ENCODE measurements at places on chromosomes 1 and 21. TPM values are rescaled to one million over a fixed set of nuclear protein-coding genes. Genes with fewer than 3 reads are reported as not detected.
A peak's percentile ranks its signal among the peaks of the same experiment; 100 is the strongest.

DNA sequence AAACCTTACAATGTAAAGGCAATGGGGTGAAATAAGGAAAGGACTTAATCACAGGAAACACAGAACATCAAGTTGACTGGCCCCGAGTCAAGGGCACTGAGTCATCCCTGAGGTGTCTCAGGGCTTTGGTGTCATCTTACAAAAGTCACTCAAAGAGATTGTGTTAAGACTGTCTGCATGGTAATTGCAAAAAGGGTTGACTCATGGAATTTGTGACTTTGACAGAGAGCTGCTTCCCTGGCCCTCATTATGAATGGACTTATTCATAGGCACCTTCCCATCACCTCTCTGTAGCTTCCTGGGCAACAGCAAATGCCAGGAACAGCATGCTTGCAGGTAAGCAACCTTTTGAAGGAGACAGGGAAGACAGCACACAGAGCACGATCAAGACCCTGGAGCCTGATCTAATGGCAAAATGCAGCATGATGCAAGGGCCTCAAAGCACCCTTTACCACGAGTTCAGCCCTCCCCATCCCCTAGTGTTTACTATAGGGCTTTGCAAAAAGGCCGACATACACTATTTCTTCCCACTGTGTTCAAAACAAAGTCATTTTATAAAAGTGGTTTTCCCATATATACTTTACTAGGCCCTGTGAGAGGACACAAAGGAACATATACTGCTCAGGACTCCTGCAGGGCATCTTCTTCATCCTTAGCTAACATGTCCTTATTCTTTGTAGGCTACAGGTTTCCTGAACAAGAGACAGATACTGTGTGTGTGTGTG, 17.1 kb downstream of the ZP4 start:
- ATAC-seq: peak; percentile 99

DNA sequence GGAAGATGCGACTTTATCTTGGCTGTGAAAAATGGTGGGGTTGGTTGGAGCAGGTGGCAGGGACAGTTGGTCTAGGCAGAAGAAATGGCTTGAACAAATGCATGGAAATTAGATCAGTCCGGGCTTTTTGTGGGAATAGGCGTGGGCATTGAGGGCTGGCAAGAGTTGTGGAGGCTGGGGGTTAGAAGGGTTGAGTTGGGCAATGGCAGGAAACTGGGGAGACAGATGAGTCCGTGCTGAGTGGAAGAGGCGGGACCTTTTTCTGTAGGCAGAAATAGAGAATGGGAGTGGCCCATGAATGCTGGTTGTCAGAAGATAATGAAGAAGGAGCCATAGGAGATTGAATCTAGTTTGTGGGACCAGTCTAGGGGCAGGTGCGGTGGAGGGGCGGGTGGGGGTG, 6.9 kb downstream of the PDPN start:
- ATAC-seq: no peak

- no peak for ATAC-seq
Measured at GRCh38 chr1:77371396-77371795, 89.6 kb downstream of the AK5 start.

DNA sequence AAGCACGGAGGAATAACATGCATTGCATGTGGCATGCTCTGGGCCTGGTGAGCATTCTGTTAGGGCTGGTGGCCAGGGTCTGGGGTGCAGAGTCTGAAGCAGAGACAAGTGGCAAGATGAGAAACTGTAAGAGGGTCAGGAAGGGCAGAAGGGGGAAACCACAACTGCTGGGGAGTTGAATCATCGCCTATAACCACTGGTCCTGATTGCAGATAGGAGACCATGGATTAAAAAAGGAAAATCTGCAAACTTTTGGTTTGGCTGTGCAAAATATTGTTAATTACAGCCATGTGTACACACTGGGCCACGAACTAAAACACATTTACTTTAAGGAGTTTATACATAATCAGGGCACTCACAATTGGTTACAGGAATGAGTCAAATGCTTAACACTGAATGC, 76.6 kb downstream of the TGFBR3 start:
- no peak for ATAC-seq

GRCh38 chr1:59223198-59223597, 73.7 kb upstream of the FGGY start:
- no peak for ATAC-seq

GRCh38 chr1:69835955-69836354, 268.2 kb downstream of the LRRC7 start:
- no peak for ATAC-seq

- ATAC-seq: no peak
Measured at GRCh38 chr1:106061586-106062495, 994.6 kb upstream of the PRMT6 start.

- ATAC-seq: no peak
Measured at GRCh38 chr1:200108659-200109058, 81.1 kb downstream of the NR5A2 start.

DNA sequence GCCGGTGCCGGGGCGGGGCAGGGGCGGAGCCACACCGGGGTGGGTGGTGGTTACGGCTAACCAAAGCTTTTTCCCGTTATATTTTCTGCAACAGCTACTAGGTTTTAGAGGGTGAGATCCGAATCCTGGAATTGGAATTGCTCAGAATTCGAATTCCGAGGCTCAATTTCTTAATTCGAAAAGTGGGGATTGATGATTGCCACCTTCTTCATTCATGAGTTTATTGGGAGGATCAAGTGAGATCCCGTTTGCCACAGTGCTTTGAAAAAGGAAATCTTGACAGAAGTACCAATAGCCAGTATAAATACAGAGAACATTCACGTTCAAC, 207 bp upstream of the SVBP start:
- ATAC-seq: no peak

GRCh38 chr21:37855647-37856625, 60.3 kb downstream of the KCNJ6 start:
- peak; percentile 25 for ATAC-seq

DNA sequence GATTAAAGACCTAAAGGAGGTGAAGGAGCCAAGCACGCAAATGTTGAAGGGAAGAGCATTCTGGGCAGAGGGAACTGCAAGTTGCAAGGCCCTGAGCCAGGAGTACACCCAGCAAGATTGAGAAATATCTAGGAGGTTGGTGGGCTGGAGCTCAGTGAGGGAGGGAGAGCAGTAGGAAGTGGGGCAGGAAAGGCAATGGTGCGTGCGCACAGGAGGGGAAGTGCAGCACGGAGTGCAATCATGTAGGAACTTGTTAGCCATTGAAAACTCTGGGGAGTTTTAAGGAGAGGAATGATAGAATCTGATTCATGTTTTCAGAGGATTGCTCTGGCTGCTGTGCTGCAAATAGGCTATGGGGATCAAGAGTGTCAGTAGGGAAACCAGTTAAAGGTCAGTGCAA, 13.2 kb upstream of the IGSF3 start:
- peak; percentile 79 for ATAC-seq

GRCh38 chr1:210394281-210394821, 65.6 kb downstream of the HHAT start:
- no peak for ATAC-seq

DNA sequence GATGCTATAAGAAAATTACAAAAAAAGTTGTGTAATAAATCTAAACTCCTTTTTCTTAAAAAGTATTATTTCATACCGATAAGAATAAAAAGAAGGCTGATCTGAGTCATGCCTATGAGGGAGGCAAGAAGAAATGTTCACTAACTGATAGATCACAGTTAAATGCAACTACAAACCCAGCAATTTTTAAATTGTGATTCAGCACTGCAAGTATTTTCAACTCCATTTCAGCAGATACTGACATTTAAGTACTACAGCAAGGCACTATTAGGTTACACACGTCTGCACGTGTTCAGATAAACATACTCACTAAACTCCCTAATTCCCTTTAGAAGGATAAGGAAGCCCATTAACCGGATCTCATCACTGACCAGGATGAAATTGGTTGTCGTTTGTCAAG, 213.3 kb upstream of the ZRANB2 start:
- ATAC-seq: no peak

ADAMTS1 gene
- 7.9 TPM for total RNA-seq

OPTC gene
- not detected for total RNA-seq

PDE4B gene
- 1.6 TPM for total RNA-seq

Data from esophagus mucosa (tissue), 1 donor.